ENCODE measurements at places on chromosomes 5 and 9. TPM values are rescaled to one million over a fixed set of nuclear protein-coding genes. Genes with fewer than 3 reads are reported as not detected.

DNA sequence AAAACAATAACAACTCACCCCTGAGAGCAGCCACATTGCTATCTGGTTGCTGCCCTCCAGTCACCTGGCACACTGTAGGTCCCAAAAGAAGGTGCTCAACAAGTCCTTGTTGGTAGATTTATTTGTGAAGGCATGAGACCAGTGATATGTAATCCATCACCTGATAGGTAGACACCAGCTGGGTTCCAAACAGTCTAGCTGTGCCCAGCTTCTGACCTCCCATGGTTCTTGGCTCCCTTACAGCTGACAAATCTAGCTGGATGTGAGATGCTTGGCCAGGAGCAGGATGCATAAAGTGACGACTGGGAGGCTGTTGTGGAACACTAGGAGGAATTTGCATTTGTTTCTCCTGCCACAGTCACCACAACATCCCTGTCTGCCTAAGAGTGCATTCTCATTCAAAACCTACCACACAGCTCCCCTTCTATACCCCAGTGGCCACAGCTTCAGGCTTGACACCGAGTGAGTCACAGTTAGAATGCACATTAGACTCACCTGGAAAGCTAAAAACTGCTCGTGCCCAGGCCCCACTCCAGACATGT lies 7.8 kb upstream of the VLDLR start:
- H3K27me3 ChIP-seq: no peaks in the 10 kb centered on the region
- peak overlapping the region; percentile 60 for H3K27ac ChIP-seq
- H3K4me1 ChIP-seq: peaks cover 36% of the 10 kb centered on the region
- DNase-seq: peak; percentile 77
- no peaks in the 10 kb centered on the region for H3K36me3 ChIP-seq

GRCh38 chr5:151144275-151144674 lies 13.3 kb downstream of the ANXA6 start:
- H3K4me1 ChIP-seq: peaks cover 13% of the 10 kb centered on the region
- no peak overlapping the region for H3K4me3 ChIP-seq
- no peaks in the 10 kb centered on the region for H3K27me3 ChIP-seq
- H3K27ac ChIP-seq: no peak overlapping the region
- H3K36me3 ChIP-seq: no peaks in the 10 kb centered on the region
- DNase-seq: no peak

DNA sequence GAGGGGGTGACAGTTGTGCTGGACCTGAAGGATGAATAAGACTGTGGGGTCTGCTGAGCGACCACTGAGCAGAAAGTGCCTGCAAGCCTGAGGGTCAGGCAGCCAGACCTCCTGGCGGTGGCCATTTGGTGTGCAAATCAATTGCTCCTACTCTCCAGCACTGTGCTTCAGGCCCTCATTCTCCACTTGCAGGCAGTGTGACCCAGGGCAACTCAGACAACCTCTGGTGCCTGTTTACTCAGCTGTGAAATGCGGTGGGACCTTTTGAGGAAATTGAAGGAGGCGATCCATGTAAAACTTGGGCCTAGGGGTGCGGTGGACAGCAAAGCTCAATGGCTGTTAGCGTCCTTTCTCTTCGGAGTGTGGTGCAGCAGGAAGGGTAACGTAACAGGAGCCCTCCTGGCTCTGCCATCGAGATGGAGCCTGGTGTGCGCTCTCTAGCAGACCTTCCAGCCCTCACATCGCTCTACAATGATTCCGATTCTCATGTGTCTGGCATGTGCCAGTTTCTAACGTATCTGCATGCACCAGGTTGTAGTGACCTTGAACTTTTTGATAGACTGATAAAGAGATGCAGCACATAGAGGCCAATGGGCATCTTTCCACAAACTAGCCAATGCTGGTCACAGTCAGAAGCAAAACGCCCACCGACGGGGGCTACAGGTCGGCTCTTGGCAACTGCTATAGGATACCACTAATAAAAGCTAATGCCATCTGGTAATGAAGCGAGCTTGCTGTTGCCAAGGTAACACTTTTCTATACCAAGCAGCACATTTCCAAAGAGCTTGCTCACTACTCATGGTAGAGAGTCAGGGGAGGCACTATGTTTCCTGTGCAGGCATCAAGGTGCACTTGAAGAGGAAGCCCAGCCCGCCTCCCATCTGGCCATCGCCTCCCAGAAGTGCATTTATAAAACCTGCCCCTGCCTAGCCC lies 159.7 kb upstream of the RAPGEF1 start:
- H3K27ac ChIP-seq: no peak overlapping the region
- peaks cover 34% of the 10 kb centered on the region for H3K4me1 ChIP-seq
- H3K4me3 ChIP-seq: 0 out of 2 replicates have a peak overlapping the region, but pooled peaks have one; percentile 17
- peak; percentile 46 for DNase-seq
- H3K27me3 ChIP-seq: no peaks in the 10 kb centered on the region
- no peaks in the 10 kb centered on the region for H3K36me3 ChIP-seq

GRCh38 chr9:109745335-109746283 lies 34.4 kb upstream of the PALM2AKAP2 start:
- H3K27ac ChIP-seq: no peak overlapping the region
- peak; percentile 18 for DNase-seq
- no peaks in the 10 kb centered on the region for H3K27me3 ChIP-seq
- H3K36me3 ChIP-seq: no peaks in the 10 kb centered on the region

- no peak overlapping the region for H3K27ac ChIP-seq
- DNase-seq: no peak
- H3K4me3 ChIP-seq: no peak overlapping the region
- no peaks in the 10 kb centered on the region for H3K4me1 ChIP-seq
- H3K36me3 ChIP-seq: no peaks in the 10 kb centered on the region
- H3K27me3 ChIP-seq: no peaks in the 10 kb centered on the region
These were observed 82.1 kb upstream of the IL33 start for GRCh38 chr9:6133346-6134063.

GRCh38 chr5:113242481-113243348 lies 192.1 kb downstream of the TSSK1B start:
- no peak overlapping the region for H3K4me3 ChIP-seq
- DNase-seq: no peak
- no peaks in the 10 kb centered on the region for H3K27me3 ChIP-seq
- H3K36me3 ChIP-seq: no peaks in the 10 kb centered on the region
- H3K4me1 ChIP-seq: peaks cover 23% of the 10 kb centered on the region
- no peak overlapping the region for H3K27ac ChIP-seq

GRCh38 chr5:52947208-52947607 lies 41.9 kb upstream of the ITGA2 start:
- H3K4me3 ChIP-seq: no peak overlapping the region
- no peaks in the 10 kb centered on the region for H3K36me3 ChIP-seq
- no peaks in the 10 kb centered on the region for H3K4me1 ChIP-seq

DNA sequence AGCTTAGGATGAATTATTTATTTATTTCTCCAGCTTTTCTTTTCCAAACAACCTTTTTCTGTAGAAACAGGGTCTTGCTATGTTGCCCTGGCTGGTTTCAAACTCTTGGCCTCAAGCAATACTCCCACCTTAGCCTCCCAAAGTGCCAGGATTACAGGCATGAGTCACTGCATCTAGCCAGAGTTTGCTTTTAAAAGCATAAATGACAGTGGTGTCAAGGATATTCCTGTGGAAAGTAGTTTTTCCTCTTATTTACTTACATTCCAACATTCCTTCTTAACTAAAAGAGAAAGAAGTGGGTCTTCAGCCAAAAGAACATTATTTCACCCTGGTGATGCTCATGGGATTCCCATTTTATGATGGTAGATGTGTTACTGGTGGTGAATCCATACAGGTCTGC lies 62.4 kb downstream of the GRIA1 start:
- H3K27ac ChIP-seq: no peak overlapping the region
- no peaks in the 10 kb centered on the region for H3K36me3 ChIP-seq
- H3K27me3 ChIP-seq: no peaks in the 10 kb centered on the region

- H3K27me3 ChIP-seq: no peaks in the 10 kb centered on the region
- no peaks in the 10 kb centered on the region for H3K4me1 ChIP-seq
- H3K36me3 ChIP-seq: no peaks in the 10 kb centered on the region
- H3K4me3 ChIP-seq: no peak overlapping the region
These were observed 63.8 kb upstream of the COL15A1 start for GRCh38 chr9:98879963-98880310.

DNA sequence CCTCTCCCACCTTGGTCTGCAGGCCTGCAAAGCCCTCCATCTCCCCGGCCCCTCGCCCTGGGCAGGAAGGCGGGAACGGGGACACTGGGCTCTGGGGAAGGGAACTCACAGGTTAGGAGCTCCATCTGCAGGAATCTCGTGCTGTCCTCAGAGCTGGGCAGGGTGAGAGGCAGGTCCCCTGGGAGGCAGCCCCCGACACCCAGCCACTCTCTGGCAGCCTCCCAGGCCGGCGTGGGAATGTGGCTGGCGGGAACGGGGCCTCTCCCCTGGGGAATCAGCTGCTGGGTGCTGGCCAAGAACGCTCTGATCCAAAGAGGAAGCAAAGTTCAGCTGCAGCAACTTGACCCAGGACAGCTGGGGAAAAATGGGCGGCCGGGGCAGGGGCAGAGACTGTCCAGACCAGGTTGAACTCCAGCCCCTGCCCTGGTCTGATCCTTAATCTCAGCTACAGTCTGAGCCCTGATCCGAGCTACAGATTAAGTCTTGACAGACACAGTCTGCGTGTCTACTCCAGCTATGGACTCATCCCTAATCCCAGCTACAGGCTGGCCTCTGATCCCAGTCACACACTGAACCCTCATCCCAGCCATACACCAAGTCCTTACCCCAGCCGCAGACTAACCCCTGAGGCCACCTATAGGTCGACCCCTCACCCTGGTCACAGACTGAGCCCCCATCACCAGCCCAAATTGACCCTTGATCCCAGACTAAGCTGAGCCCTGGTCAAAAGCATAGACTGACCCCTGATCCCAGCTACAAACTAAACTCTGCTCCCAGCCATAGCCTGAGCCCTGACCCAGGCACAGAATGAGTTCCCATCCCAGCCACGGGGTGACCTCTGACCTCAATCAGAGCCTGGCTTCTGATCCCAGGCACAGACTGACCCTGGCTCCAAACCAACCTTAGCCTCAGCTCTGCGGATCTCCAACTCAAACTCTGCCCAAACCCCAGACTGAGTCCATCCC lies 37.3 kb upstream of the EGFL7 start:
- no peak overlapping the region for H3K4me3 ChIP-seq
- no peak overlapping the region for H3K27ac ChIP-seq
- H3K27me3 ChIP-seq: no peaks in the 10 kb centered on the region
- no peaks in the 10 kb centered on the region for H3K4me1 ChIP-seq

- H3K4me1 ChIP-seq: no peaks in the 10 kb centered on the region
- H3K36me3 ChIP-seq: peaks cover 17% of the 10 kb centered on the region
- no peak for DNase-seq
- H3K27ac ChIP-seq: no peak overlapping the region
- no peaks in the 10 kb centered on the region for H3K27me3 ChIP-seq
- H3K4me3 ChIP-seq: no peak overlapping the region
These were observed 56.7 kb downstream of the HSPA4 start for GRCh38 chr5:133108481-133108921.

DNA sequence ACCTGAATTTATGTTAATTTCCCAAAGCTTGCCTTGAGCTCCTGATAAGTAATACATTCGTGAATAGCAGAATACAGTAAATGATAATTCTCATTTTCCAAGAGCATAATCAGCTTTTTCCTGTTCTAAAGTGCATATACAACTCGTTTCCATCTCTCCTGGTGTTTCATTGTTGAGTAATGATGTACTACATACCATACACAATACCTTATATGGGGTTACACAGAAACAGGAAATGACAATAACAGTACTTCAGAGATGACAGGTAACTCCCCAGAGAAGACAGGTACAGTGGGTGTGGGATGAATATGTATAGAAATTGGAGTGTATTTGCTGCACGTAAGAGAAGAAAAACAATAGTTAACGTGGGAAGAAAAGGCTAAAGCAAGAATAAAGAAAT lies 287.1 kb downstream of the TENT4A start:
- H3K27ac ChIP-seq: no peak overlapping the region
- H3K36me3 ChIP-seq: no peaks in the 10 kb centered on the region
- DNase-seq: no peak
- H3K4me1 ChIP-seq: no peaks in the 10 kb centered on the region

- H3K27me3 ChIP-seq: no peaks in the 10 kb centered on the region
- no peak overlapping the region for H3K27ac ChIP-seq
- no peak overlapping the region for H3K4me3 ChIP-seq
- DNase-seq: no peak
These were observed 86.5 kb downstream of the KLHL3 start for GRCh38 chr5:137649228-137649935.

GRCh38 chr9:112586599-112587155 lies 100.0 kb downstream of the KIAA1958 start:
- no peaks in the 10 kb centered on the region for H3K36me3 ChIP-seq
- DNase-seq: no peak
- H3K4me3 ChIP-seq: no peak overlapping the region
- no peak overlapping the region for H3K27ac ChIP-seq
- peaks cover 57% of the 10 kb centered on the region for H3K4me1 ChIP-seq
- H3K27me3 ChIP-seq: no peaks in the 10 kb centered on the region

DNA sequence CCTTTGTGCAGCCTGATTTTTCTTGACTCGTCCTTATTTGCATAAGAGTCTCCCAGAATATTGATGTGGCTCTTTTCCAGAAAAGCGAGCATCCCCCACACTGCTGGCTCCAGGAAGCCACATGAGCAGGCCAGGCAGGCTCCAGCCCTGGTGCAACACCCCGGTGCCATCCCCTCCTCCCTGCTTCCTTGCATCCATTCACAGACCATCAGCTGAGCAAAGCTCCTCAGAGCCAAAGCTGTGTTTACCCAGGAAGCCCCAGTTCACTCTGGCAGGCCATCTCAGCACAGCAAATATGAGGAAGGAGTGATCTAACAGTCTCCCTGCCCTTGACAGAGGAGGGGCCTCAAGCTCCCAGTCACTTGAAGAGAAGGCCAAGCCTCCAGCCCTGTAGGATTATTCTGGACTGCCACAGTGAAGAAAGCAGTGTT lies 34.4 kb downstream of the INSYN2B start:
- no peak overlapping the region for H3K4me3 ChIP-seq
- no peaks in the 10 kb centered on the region for H3K36me3 ChIP-seq
- DNase-seq: no peak
- peaks cover 9% of the 10 kb centered on the region for H3K4me1 ChIP-seq
- no peak overlapping the region for H3K27ac ChIP-seq

- H3K4me1 ChIP-seq: no peaks in the 10 kb centered on the region
- no peak overlapping the region for H3K4me3 ChIP-seq
- no peaks in the 10 kb centered on the region for H3K36me3 ChIP-seq
- no peaks in the 10 kb centered on the region for H3K27me3 ChIP-seq
These were observed 9.7 kb downstream of the QSOX2 start for GRCh38 chr9:136235709-136236455.

DNA sequence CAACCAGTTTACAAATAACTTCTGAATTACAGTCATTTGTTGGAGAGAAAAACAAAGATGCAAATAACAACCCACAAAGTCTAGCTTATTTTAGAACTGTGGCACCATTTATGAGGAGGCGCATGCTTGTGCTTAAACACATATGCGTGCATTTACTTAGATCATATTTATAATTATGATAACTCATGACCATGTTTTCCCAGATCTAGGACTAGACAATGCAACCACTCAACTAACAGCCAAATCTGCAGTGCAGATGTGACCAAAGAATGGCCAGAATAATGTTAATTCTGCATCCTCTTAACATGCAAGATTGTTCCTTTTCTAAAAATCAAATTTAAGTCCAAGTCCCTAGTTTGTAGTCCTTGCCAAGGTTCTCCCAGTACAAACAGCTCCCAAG lies 167.3 kb upstream of the FST start:
- H3K4me3 ChIP-seq: no peak overlapping the region
- no peak overlapping the region for H3K27ac ChIP-seq
- no peak for DNase-seq
- H3K27me3 ChIP-seq: no peaks in the 10 kb centered on the region

- DNase-seq: peak; percentile 21
- H3K4me3 ChIP-seq: no peak overlapping the region
- peak overlapping the region; percentile 45 for H3K27ac ChIP-seq
- peaks cover 34% of the 10 kb centered on the region for H3K4me1 ChIP-seq
- H3K27me3 ChIP-seq: no peaks in the 10 kb centered on the region
These were observed 284.8 kb upstream of the GRAMD2B start for GRCh38 chr5:126138281-126138931.

The ARSI gene
- 6.9 TPM for total RNA-seq

The C7 gene
- not detected for total RNA-seq

The PCDH12 gene
- 0.12 TPM for total RNA-seq

The BARX1 gene
- total RNA-seq: 2.1 TPM

The ZNF169 gene
- total RNA-seq: 7.4 TPM
